MM.1S (cell line): ENCODE measurements at places on chromosomes 3 and 15.

GRCh38 chr3:73245459-73245858, 184.0 kb downstream of the EBLN2 start:
- DNase-seq, result no peak
- no peaks in the 10 kb centered on the region for H3K36me3 ChIP-seq
- H3K4me3 ChIP-seq, result no peak overlapping the region

- H3K27me3 ChIP-seq, result no peaks in the 10 kb centered on the region
- no peak overlapping the region for H3K4me3 ChIP-seq
- no peak for DNase-seq
- no peak overlapping the region for H3K27ac ChIP-seq
- no peaks in the 10 kb centered on the region for H3K4me1 ChIP-seq
These were observed 80.3 kb downstream of the OTOL1 start for GRCh38 chr3:161576714-161577510.

DNA sequence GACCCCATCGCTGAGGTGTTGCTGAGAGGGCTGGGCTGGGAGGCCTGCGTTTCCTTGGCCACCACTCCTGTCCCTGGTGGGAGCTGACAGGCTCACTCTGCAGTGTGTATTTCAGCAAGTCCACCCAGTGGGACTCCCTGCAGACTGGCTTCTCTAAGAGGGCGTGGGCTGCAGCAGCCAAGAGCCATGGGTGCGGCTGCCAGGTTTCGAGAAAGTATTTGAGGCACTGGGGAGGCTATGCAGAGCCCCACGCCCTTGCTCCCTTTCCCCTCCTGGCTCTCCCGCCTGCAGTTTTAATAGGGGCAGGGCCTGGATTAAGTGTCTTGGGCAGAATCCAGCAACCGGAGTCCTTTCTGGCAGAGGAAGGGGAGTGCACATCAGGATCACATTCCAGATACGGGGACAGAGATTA, 242.1 kb downstream of the THSD4 start:
- H3K36me3 ChIP-seq, result no peaks in the 10 kb centered on the region
- H3K4me3 ChIP-seq, result no peak overlapping the region

GRCh38 chr3:64578797-64579196, 109.0 kb downstream of the ADAMTS9 start:
- no peaks in the 10 kb centered on the region for H3K27me3 ChIP-seq
- H3K36me3 ChIP-seq, result no peaks in the 10 kb centered on the region
- H3K4me3 ChIP-seq, result no peak overlapping the region
- H3K27ac ChIP-seq, result no peak overlapping the region
- DNase-seq, result no peak

DNA sequence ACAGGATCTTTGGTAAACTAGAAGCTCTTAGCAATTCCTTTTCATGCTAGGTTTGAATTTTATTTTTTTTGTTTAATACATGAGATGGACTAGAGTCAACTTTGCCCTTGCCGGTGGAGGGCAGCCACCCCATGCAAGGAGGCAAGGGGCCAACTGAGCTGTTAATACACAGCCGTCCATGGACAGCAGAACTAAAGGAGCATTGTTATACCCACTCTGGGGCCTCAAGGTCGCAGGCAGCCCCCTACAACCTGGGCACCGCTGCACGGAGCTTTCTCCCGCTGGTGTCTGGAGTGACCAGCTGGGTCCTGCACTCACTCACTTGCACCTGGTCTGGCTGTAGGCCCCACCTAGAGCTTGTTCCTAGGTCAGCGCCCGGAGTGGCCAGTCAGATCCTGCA, 47.9 kb upstream of the ACKR4 start:
- no peak for DNase-seq
- peaks cover 36% of the 10 kb centered on the region for H3K4me1 ChIP-seq
- no peaks in the 10 kb centered on the region for H3K27me3 ChIP-seq
- no peak overlapping the region for H3K4me3 ChIP-seq
- peak overlapping the region; percentile 83; the same call in 1 of the 2 replicates for H3K27ac ChIP-seq
- H3K36me3 ChIP-seq, result no peaks in the 10 kb centered on the region

GRCh38 chr3:45816544-45816943, 20.2 kb upstream of the SLC6A20 start:
- H3K27me3 ChIP-seq, result no peaks in the 10 kb centered on the region
- peaks cover 18% of the 10 kb centered on the region for H3K4me1 ChIP-seq
- DNase-seq, result no peak
- H3K4me3 ChIP-seq, result no peak overlapping the region
- no peak overlapping the region for H3K27ac ChIP-seq

DNA sequence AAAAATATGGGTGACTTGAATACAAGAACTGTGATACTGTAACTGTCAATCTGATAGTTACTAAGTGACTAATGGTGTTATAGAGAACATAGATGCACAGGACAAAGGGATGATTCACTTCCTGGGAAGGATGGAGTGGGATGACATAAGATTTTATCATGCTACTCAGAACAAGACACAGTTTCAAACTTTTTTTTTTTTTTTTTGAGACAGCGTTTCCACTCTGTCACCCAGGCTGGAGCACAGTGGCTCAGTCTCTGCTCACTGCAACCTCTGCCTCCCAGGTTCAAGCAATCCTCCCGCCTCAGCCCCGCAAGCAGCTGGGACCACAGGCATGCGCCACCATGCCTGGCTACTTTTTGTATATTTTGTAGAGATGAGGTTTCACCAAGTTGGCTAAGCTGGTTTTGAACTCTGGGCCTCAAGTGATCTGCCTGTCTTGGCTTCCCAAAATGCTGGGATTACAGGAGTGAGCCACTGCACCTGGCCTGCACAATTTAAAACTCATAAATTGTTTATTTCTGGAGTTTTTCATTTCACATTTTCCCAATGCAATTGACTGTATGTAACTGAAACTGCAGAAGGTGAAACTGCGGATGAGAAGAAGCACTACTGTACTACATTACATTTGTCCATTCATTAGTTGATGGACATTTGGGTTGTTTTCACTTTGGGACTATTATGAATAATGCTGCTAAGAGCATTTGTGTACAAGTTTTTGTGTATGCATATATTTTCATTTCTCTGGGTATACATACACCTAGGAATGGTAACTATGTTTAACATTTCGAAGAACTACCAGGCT, 40.6 kb downstream of the ADIPOQ start:
- no peaks in the 10 kb centered on the region for H3K36me3 ChIP-seq
- no peak overlapping the region for H3K4me3 ChIP-seq
- H3K27me3 ChIP-seq, result no peaks in the 10 kb centered on the region
- H3K4me1 ChIP-seq, result peaks cover 8% of the 10 kb centered on the region

DNA sequence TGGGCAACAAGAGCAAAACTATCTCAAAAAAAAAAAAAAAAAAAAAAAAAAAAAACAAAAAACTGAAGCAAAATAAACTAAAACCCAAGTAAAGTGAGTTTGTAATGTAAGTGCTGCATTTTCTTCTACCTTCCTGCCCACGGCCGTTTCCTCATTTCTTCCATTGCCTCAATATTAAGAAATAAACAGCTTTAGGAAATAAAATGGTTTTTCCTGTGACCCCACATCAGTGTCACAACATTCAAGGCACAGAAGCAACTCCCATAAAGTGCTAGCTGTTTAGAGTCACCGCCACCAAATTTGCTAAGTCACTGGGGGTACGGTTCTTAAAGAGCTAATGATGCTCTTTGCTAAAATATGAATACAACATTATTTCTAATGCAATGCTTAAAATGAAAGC, 3.3 kb downstream of the PKM start:
- H3K4me3 ChIP-seq, result no peak overlapping the region
- H3K27me3 ChIP-seq, result no peaks in the 10 kb centered on the region
- H3K4me1 ChIP-seq, result peaks cover 28% of the 10 kb centered on the region
- peaks cover 4% of the 10 kb centered on the region; the same call in 1 of the 2 replicates for H3K36me3 ChIP-seq

DNA sequence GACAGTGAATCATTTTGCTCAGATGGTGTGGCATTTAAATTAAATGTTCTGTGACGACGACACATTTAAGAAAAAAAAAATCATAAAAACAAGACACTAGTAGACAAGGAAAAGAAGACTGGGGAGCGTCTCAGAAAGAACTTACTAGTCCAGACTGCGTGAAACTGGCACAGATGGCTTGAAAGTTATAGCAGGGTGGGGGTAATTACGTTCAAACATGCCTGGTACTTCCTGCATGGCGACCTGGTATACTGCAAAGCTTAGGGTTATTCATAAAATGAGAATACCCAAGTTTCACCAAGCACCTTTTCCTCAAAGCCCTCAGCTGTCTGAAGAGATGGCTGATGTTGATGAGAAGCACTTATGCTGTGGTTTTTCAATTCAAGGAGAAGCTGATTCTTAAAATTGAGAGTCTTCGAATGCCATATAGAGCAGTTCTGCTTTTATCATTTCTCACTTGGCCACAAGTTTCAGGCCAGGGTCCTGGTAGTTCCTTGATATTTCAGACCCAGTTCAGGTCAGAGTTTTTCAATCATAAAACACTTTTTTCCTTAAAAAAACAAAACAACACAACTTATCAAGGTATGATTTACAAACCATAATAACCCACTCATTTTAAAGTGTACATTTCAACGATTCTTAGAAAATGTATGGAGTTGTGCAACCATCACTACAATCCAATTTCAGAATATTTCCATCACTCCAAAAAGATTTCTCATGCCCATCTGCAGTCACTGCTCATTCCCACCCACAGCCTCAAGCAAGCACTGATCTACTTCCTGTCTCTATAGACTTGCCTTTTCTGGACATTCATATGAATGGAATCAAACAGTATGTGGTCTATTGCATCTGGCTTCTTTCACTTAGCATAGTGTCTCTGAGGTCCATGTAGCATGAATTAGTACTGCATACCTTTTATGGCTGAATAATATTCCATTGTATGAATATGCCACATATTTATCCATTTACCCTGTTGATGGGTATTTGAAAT, 24.7 kb downstream of the PCOLCE2 start:
- no peaks in the 10 kb centered on the region for H3K36me3 ChIP-seq
- no peak for DNase-seq
- H3K4me3 ChIP-seq, result no peak overlapping the region
- H3K27me3 ChIP-seq, result no peaks in the 10 kb centered on the region
- no peak overlapping the region for H3K27ac ChIP-seq

- DNase-seq, result no peak
- no peak overlapping the region for H3K4me3 ChIP-seq
- no peaks in the 10 kb centered on the region for H3K27me3 ChIP-seq
- no peaks in the 10 kb centered on the region for H3K36me3 ChIP-seq
These were observed 26.3 kb downstream of the SCN11A start for GRCh38 chr3:39025222-39025970.
